ENCODE measurements at places on chromosomes 6 and 20. TPM values are rescaled to one million over a fixed set of nuclear protein-coding genes. Genes with fewer than 3 reads are reported as not detected.

RSPH4A gene
- 0.05 TPM for total RNA-seq

- peaks cover 58% of the 10 kb centered on the region for H3K4me1 ChIP-seq
- H3K27me3 ChIP-seq: no peaks in the 10 kb centered on the region
- H3K27ac ChIP-seq: peak overlapping the region; percentile 54
- no peak for DNase-seq
- H3K36me3 ChIP-seq: peaks cover 47% of the 10 kb centered on the region
Observed at GRCh38 chr6:149847939-149848267, 16.3 kb downstream of the LRP11 start.

ASIP gene
- total RNA-seq: not detected

GRCh38 chr6:52390361-52390727, 28.4 kb downstream of the PAQR8 start:
- no peaks in the 10 kb centered on the region for H3K36me3 ChIP-seq
- no peak overlapping the region for H3K4me3 ChIP-seq
- H3K4me1 ChIP-seq: peaks cover 26% of the 10 kb centered on the region
- no peaks in the 10 kb centered on the region for H3K27me3 ChIP-seq
- H3K27ac ChIP-seq: 0 out of 2 replicates have a peak overlapping the region, but pooled peaks have one; percentile 22

DNA sequence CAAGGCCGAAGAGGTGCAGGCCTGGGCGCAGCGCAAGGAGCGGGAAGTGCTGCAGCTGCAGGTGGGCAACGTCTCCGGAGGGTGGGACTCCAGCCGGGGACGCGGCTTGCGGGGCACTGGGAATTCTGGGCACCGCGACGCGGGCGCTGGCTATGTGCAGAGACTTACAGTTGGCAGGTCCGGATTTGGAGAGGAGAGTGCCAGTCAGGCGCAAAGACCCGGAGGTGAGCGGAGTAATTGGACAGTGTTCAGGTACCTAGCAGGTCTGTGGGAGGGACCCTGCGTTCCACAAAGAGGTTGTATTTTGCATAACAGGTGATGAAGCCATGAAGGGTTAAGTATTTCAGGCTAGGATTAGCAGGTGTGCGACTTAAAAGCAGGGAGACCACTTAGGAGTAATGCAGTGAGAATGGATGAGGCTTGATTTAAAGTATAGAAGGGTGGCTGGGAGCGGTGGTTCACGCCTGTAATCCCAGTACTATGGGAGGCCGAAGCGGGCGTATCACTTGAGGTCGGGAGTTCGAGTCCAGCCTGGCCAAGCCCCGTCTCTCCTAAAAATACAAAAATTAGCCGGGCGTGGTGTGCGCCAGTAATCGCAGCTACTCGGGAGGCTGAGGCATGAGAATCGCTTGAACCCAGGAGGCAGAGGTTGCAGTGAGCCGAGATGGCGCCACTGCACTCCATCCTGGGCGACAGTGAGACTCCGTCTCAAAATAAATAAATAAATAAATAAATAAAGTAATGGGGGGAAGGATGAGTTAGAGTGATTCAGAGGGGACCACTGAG, 1.0 kb downstream of the MRPS26 start:
- H3K4me1 ChIP-seq: peaks cover 12% of the 10 kb centered on the region
- H3K4me3 ChIP-seq: peak overlapping the region; percentile 88
- DNase-seq: no peak
- H3K36me3 ChIP-seq: peaks cover 34% of the 10 kb centered on the region

DNA sequence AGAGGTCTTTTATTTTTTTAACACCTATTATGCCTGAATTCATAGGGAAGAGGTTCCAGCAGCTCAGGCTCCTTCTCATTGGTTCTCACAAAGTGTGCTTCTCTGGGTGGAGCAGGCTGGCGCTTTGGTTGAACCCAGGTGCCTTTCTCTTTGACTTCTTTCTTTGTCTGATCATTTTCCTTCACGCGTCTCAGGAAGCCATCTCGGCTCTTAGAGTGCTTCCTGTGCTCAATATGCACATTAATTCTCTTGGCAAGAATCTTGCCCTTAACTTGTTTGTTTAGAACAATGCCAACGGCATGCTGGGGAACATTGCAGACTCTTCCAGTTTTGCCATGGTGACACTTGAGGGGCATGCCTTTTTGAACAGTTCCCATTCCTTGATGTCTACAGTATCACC, 44.2 kb upstream of the RNF24 start:
- H3K36me3 ChIP-seq: no peaks in the 10 kb centered on the region
- no peak overlapping the region for H3K27ac ChIP-seq
- peaks cover 28% of the 10 kb centered on the region for H3K4me1 ChIP-seq
- H3K4me3 ChIP-seq: no peak overlapping the region
- DNase-seq: no peak

- no peak overlapping the region for H3K27ac ChIP-seq
- H3K4me1 ChIP-seq: no peaks in the 10 kb centered on the region
- H3K27me3 ChIP-seq: no peaks in the 10 kb centered on the region
Observed at GRCh38 chr6:93567164-93567563, 147.8 kb upstream of the EPHA7 start.

DNA sequence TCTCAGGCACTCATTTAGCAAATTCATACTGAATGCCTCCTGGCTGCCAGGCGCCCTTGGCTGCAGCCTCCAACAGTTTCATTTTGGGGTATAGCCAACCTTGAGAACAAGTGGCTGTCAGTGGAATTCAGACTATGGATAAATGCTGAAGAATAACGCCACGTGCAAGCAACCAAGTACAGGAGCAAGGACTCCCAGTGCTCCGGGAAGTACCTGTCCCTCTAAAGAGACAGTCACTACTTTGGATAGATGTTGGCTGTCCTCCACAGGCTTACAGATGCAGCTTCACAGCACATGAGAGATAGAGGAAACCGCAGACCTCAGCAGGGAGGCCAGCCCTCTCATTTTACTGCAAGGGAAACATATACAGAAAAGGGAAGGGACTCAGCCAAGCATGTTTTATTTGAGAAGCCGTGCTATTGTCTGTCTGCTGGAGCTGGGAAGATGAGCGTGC, 658.2 kb downstream of the PTPRT start:
- no peak for DNase-seq
- H3K4me1 ChIP-seq: no peaks in the 10 kb centered on the region
- H3K27me3 ChIP-seq: no peaks in the 10 kb centered on the region

Measured in SJSA1 (cell line).